ENCODE measurements at places on chromosomes 4 and X.

GRCh38 chr4:112508356-112508755 is 7.6 kb downstream of the NEUROG2 start:
- DNase-seq = no peak

DNA sequence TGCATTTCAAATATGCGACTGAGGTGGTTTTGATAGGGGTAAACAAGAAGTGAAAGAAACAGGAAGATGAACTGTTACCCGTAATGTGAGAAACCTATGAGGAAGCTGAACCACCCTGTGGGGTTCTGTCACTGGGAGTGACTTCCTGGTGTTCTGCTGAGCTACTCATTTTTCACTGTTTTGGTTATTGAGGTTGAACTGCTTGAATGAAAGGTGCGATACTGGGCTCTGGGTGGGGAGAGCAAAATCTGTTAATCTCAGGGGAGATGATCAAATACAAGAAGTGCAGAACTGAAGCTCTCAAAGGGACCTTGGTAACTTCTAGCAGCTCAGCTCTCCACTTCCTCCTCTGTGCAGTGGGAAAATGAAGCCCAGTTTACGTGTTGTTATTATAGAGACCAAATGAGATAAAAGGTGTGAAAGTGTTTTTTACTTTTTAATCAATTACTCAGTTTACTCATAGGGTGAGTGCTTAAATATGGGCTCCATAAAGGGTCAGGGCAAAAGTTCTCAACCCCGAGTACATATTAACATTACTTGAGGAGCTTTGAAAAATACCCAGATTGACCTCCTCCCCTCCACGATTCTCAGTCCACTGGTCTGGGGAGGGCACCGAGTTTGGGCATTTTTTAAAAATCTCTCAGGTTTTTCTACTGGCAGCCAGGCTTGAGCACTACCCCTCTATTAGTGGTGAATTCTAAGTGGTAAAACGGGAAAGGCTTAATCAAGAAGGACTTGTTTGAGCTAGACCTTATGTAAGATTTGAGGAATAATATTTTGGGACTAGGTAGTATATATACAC is 66.7 kb downstream of the COQ2 start:
- no peak for DNase-seq

DNA sequence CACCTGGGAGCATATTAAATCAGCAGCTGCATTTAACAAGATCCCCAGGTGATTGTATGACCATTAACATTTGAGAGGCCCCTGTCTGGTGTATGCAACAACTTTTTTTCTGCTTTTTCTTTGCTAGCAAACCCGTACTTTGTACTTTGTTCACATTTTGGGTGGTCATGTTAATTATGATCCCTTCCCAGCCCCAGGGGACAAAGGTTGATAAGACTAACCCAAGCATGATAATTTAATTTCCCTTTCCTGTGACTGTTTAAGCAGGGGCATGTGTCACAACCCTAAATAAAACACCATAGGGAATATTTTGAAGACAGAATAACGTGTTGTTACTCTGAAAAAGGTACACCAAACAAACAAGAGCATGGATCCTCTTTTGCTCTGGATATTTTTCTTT is 332.0 kb downstream of the PCDH18 start:
- no peak for DNase-seq

DNA sequence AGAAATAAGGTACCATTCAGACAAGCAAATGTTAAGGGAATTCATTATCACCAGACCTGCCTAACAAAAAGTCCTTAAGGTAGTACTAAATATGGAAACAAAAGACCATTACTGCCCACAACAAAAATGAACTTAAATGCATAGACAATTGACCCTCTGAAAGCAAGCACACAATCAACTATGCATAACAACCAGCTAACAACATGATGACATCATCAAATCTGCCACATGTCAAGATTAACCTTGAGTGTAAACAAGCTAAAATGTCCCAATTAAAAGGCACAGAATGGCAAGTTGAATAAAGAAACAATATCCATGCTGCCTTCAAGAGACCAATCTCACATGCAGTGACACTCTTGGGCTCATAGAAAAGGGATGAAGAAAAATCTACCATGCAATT is 160.7 kb upstream of the CPXCR1 start:
- no peak for DNase-seq

- DNase-seq = no peak
These were observed 23.1 kb upstream of the TLR7 start for GRCh38 chrX:12843668-12844279.

DNA sequence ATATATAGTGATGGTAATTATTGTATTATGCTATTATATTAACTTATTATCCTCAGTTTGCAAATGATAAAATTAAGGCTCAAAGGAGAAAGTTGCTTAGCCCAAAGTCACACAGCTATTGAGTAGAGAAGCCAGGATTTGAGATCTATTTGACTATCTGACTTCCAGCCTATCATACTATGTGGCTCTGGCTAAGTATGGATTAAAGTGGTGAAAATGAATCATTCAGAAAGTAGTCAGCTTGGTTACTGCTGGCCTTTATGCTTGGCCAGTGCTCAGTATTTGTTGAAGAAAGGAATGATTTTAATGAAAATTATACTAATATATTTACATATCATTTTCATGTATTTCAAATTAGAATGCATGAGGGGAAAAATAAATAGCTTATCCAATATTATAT is 219.8 kb downstream of the SHROOM3 start:
- DNase-seq = peak; percentile 55

- DNase-seq = no peak
These were observed 310.9 kb upstream of the MAOA start for GRCh38 chrX:43345166-43345565.

DNA sequence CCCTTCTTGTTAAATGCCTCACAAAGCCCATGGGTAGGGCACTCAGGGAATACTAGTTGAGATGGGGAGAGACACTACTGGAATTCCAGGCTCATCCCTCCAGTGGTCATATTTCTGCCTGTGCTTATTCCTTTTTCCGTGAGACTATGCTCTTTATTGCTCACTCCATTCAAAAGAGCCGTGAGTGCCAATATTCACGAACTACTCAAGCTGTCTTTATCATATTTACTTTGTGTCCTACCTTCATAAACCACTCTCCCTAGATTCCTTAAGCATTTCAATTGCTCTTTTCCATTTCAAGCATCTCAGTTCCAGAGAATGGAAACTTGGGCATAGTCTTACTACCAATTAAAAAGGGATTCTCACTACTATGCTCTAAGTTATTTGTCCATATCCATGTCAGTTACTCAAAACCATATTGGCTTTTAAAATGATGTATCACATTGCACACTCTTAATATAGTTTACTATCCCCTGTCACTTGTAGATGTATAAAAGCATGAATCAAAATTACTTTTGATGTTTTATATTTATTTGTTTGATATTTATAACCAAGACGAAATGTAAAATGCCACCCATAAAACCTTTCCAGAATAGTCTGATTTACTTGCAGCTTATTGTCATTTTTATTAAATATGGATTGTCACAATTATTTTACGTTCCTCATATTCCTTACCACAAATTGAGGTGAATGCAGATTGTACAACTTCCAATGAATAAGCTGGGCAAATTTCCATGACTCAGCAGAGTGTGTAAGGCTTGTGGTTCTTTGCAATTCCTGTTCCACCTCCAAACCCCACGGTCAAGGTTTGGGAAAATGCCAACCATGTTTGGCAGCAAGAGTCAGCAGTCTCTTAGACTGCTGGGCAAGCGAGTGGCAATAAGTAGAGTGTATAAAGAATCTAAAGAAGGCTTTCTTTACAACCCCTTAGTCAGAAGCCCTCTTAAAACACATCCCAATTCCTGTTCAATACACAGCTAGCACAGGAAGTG is 24.4 kb downstream of the ENOX2 start:
- peak; percentile 89 for DNase-seq

DNA sequence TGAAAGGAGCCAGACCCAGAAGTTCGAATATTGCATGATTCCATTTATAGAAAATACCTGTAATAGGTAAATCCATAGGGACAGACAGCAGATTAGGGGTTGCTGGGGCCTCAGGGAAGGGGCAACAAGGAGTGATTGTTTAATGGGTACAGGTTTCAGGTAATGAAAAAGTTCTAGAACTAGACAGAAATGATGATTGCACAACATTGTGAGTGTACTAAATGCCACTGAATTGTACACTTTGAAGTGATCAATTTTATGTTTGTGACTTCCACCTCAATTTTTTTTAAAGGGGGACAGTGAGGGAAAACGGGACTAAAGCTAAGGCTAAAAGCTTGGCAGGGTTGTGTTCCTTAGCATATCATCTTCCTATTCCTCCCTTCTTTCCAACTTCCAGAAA is 23.5 kb downstream of the ZBTB33 start:
- DNase-seq = no peak

Data from astrocyte (in vitro differentiated cells and primary cell).